Substantia nigra (tissue), 51 donors: ENCODE measurements at places on chromosomes 1 and 21.

- no peak for DNase-seq
Observed at GRCh38 chr1:45403298-45403697, 63.1 kb upstream of the MUTYH start.

- no peak for DNase-seq
Observed at GRCh38 chr1:206496131-206496793, 11.1 kb upstream of the RASSF5 start.

DNA sequence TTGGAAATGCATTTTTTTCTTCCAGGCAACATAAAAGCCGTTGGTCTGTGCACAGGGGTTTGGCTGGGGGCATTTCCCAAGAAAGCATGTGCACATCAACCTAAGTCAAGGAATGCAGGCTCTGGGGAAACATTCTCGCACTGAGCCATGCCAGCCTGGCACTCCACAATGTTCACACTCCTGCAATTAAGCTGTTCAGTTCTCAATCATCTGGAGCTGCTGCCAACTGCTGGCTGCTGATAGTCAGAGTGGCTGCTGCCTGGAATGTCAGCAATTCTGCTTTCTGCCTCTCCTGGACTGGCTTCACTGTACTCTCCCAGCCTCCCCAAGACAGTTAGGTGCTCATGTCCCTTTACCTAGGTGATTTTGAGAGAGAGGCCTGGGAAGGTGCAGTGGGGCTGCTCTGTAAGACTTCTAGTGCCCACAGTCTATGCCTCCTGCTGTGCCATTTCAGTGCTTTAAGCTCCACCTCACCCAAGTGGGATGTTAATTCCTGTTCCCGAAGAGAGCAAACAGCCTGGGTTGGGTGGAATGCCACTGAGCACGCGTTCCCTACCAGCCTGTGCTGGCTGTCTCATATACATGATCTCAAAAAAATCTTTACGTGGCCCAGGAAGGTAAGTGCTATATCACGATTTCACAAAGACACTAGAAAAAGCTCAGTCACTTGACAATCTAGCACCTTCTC lies 131.7 kb downstream of the BRINP2 start:
- DNase-seq, result no peak

GRCh38 chr21:33070744-33070997 lies 730 bp downstream of the OLIG1 start:
- no peak for DNase-seq

GRCh38 chr1:7430047-7430608 lies 341.0 kb upstream of the VAMP3 start:
- no peak for DNase-seq

DNA sequence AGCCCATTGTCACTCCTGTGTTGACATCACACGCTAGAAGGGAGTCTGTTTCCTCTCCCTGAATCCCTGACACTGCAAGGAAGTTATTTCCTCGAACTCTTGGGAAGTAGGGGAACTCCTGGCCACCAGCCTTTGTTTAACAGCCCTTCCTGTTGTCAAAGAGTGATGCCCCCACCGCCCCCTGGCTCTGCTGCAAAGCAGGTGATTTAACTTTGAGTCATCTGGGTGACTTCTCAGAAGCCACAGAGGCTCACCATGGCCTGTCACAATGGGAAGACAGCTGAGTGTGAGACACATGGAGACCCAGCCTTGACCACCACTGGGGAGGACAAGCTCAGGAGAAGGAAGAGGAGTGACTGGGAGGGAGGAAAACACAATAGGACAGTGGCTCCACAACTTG lies 182.8 kb downstream of the PSMG1 start:
- no peak for DNase-seq

- DNase-seq, result peak; percentile 53
Observed at GRCh38 chr1:16618719-16619118, 5.4 kb upstream of the NBPF1 start.

- peak; percentile 37 for DNase-seq
Observed at GRCh38 chr1:246930830-246931548, 759 bp downstream of the AHCTF1 start.

DNA sequence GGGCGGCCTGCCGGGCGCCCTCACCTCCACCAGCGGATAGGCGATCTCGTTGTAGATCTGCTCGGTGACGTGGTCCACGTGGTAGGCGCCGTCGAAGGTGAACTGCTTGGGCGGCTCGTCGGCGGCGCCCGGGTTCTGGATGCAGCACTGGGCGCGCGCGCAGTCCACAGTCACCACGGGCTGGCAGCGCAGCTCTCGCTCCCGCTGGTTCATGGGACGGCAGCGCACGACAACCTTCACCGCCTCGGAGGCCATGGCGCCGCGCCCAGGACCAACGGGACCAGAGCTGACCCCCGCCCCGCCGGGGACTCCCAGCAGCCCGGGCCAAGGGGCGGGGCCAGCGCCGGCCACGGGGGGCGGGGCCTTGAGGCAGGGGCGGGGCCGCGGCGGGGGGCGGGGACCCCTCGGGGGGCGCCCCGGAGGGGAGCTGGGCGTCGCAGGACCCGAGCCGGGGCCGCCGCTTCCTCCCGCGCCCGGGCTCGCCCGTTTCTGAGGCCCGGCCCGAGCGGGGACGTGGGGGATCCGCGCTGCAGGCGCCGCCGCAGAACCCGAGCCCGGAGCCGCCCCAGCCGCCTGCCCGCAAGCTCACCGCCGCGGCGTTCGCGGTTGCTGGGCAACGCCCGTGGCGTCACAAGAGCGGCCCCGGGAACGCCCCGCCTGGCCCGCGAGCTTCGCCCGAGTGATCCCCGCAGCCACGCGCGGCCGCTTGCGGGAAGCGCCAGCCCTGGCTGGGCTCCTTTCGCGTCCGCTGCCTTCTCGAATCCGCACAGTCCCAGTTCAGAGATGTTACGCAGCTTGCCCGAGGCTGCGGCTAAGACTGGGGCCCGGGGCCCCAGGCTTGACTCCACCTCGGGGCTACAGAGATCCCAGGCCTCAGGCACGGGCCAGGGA lies at the start of gene KIF17:
KIF17 (minus strand) TSS at position 556 of the 891 bp plus-strand sequence; CDS start at position 255, 301 bp downstream.
- DNase-seq, result no peak

GRCh38 chr1:40877698-40878097 lies 15.5 kb upstream of the CITED4 start:
- DNase-seq, result no peak

- no peak for DNase-seq
Observed at GRCh38 chr1:230160957-230161771, 94.1 kb downstream of the GALNT2 start.

GRCh38 chr1:24417681-24418080 lies 2.1 kb downstream of the NIPAL3 start:
- no peak for DNase-seq

DNA sequence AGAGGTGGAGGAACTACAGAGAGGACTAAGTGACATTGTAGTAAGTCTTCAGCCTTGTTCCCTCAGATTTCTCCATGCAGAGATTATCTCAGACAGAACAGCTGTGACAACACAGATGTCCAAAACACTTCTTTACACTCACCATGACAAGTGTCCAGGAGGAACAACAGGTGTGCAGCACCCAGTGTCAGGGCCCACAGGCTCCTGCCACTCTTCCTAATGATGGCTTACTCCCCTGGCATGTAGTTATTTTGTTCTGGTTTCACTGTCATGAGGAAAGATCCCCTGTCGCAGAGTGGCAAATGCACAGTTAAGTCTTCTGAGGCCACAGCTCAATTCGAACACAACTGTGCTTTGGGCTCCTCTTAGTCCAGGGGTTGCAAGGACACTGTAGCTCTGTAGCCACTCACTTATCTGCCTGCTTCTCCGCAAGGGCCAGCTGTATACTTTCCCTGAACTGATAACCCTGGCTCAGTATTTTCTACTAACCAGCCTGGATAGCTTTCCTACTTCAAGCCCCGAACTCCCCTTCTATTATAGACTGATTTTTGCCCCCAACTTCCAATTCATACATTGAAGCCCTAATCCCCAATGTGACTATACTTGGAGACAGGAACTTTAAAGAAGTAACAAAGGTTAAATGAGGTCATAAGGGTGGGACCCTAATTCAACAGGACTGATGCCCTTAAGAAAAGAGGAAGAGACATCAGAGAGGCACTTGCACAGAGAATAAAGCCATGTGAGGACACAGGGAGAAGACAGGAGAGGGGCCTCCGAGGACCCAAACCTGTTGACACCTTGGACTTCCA lies 11.1 kb downstream of the PDZK1 start:
- no peak for DNase-seq

DNA sequence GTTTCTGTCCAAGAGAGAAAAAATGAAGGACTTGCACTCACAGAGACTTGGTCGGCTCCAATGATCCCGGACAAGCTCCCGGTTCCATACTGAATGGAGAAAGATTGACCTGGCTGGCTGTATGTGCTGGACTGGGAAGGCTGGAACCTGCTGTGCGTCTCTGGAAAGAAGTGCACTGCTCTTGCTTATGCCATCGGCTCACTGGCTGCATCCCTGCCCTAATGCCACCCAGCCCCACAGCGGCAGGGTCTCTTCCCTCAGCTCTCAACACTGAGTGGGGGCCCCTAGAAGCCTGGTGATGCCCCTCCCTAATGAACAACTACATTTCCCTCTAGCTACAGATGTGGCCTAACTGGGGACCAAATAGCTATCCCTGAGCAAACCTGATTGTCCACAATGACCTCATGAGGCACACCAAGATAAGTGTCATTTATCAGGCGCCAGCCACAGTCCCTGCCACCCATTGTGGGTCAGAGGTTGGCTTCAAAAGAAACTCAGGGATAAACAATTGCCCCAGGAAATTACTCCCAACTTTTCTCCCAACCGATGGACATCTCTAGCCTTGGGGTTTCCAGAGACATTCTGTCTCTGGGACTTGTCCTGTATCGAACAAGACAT lies 2.6 kb downstream of the CTSE start:
- DNase-seq, result no peak

GRCh38 chr1:26618561-26618960 lies 77.3 kb upstream of the ARID1A start:
- no peak for DNase-seq

DNA sequence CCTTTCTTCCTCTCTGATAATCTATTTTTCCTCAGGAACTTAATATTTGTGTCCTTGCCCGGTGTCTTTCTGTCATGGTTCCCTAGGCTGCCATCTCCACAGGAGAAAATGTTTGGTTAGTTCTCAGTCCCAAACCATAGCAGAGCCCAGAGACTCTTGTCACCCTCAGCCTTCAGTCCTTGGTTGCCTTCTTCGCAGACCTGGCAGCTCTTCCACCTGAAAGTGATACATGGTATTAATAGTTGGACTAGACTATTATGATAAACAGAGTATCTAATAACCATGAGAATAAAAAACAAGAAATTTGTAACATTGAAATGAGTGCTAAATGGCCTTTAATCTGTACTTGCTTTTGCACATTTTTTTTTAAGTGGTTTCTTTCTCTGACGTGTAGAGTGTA lies 26.5 kb downstream of the PTBP2 start:
- no peak for DNase-seq

DNA sequence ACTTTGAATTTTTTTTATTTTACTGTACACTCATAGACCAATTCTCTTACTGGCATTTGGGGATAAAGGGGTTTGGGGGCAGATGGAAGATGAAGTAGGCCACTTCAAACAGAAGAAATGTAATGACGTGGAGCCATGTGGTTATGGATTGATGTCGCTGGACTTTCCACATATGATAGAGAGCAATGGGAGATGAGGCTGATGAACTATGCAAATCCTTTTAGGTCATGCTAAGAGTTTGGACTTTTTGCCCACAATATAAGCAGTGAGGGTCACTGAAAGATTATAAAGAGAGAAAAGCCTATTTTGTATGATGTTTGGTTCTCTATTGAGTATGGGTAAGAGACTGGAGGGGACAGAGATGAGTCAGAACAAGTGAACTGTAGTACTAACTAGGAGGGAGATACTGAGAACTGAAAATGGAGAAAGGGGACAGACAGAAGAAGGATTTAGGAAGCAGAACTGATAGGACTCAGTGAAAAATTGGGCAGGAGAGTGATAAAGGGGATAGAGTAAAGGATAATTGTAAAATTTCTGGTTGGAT lies 9.2 kb downstream of the C1orf21 start:
- DNase-seq, result no peak

- DNase-seq, result no peak
Observed at GRCh38 chr1:116820369-116820768, 66.1 kb downstream of the CD2 start.

DNA sequence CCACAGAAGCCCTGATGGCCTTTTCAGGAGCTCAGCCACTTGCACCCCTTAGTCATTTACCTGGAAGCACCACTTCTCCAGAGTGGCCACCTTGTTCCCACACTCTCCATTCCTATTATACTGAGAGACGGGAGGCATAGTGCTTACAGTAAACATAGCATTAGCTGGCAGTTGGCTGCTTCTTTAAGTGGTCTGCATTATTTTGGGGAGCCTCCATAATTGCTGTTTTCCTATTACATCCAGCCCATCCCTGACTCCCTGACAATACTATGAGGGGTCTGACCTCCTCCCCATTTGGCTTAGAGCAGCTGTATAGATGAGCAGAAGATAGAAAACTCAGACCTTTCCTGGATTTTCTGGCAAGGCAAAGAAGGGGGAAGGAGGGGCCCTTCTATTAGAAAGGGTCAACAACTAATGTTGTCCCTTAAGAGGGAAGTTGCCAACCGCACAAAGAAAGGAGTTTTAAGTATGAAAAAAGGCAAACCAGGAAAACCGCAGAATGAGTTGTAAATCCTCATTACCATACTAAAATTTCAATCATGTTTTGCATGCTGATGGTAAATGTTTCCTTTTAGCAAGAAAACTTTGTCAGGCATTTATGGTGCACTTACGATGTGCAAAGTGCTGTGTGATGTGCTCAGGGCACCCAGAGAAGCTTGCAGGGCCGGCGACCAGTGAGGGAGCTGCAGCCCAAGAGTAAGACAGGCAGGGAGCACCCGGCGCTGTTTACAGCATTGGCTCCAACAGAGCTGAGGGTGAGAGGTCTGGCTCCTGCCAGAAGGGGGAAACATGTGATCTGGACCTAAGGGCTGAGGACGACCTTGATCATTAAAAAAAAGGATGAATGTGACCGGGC lies 167.3 kb downstream of the ZZZ3 start:
- peak; percentile 39 for DNase-seq

GRCh38 chr21:38384238-38384560 lies 114.1 kb downstream of the ERG start:
- DNase-seq, result no peak

DNA sequence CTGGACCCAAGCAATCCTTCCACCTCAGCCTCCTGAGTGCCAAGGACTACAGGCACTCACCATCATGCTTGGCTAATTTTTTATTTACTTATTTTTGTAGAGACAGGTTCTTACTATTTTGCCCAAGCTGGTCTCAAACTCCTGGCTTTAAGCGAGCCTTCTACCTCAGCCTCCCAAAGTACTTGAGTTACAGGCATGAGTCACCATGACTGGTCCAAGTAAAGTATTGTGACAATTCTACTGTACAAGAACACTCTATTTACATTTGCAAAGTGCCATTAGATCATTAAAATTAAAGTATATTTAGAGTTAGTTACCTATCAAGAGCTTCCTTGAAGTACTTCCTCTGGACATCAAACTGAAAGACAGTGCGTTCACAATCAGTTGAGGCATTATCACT lies 44.8 kb downstream of the NRDC start:
- no peak for DNase-seq

- DNase-seq, result no peak
Observed at GRCh38 chr1:201883266-201883665, 5.4 kb upstream of the SHISA4 start.

DNA sequence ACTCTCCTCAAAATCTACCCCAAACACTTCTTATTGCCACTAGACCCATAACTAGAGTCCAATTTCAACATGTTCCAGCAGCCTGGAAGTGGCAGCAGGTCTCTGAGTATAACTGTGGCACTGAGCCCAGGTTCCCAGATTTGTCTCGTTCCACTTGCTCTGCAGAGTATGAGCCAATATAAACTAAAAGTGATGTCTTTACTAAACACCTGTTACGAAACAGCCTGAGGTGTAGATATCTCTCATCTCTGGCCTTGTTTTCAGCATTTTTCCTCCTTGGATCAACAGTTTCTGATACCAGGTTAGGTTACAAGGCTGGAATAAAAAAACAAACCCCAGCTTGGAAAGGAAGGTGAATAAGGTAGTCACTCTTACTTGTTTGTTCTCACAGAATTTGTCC lies 25.2 kb upstream of the PRDX6 start:
- peak; percentile 5 for DNase-seq
